ENCODE measurements at places on chromosomes 1 and 21. TPM values are rescaled to one million over a fixed set of nuclear protein-coding genes. Genes with fewer than 3 reads are reported as not detected.

- H3K4me3 ChIP-seq, result no peak overlapping the region
- no peak overlapping the region for H3K27ac ChIP-seq
- no peaks in the 10 kb centered on the region for H3K4me1 ChIP-seq
- no peaks in the 10 kb centered on the region for H3K36me3 ChIP-seq
Measured at GRCh38 chr1:218444588-218444987, 99.5 kb downstream of the TGFB2 start.

Gene TTC39A
- total RNA-seq, result 0.11 TPM

GRCh38 chr1:32205401-32206370 lies at the start of gene IQCC:
IQCC (plus strand) TSS chr1:32205671; CDS start chr1:32205682, 11 bp downstream.
- peaks cover 8% of the 10 kb centered on the region for H3K36me3 ChIP-seq
- H3K4me1 ChIP-seq, result peaks cover 28% of the 10 kb centered on the region
- peak within 1 kb of the TSS; percentile 90 for H3K4me3 ChIP-seq
- DNase-seq, result peak; percentile 94
- H3K27me3 ChIP-seq, result no peaks in the 10 kb centered on the region

Gene NTNG1
- total RNA-seq, result 0.28 TPM

DNA sequence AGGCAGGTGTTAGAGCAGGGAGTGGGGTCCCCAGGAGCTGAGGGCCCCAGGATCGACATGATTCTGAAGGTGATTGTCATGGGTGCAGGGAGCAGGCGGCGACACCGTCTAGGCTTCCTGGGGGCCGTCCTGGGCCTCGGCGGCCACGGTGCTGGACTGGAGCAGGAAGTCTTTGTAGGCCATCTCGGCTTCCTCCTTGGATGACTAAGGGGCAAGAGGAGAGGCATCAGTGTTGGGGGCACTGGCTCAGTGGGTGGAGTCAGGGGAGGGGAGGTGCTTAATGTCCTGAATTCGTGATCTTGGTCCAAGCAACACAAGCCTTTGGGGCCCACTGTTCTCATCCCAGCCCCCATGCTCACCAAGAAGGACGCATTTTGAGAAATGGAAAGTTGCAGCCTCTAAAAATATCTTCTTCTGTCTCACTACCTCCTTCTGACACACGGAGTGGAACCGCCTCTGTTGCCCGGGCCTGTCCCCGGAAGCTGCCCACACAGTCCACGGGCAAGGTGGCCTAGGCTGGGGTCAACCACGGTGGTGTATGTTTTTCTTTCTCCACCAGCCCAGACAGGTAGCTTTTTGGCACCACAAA lies 8.6 kb upstream of the FCMR start:
- H3K36me3 ChIP-seq, result no peaks in the 10 kb centered on the region
- no peaks in the 10 kb centered on the region for H3K27me3 ChIP-seq
- peak overlapping the region; percentile 32 for H3K4me3 ChIP-seq
- H3K4me1 ChIP-seq, result peaks cover 46% of the 10 kb centered on the region

GRCh38 chr1:210412240-210412639 lies 83.5 kb downstream of the HHAT start:
- H3K27ac ChIP-seq, result no peak overlapping the region
- H3K27me3 ChIP-seq, result no peaks in the 10 kb centered on the region
- H3K4me1 ChIP-seq, result peaks cover 4% of the 10 kb centered on the region
- H3K4me3 ChIP-seq, result no peak overlapping the region
- DNase-seq, result no peak

GRCh38 chr21:34923202-34923601 lies 125.9 kb downstream of the RUNX1 start:
- H3K27ac ChIP-seq, result peak overlapping the region; percentile 35
- peaks cover 81% of the 10 kb centered on the region for H3K4me1 ChIP-seq
- no peak overlapping the region for H3K4me3 ChIP-seq
- H3K27me3 ChIP-seq, result no peaks in the 10 kb centered on the region

Gene CHRNB2
- not detected for total RNA-seq

Gene S100A5
- total RNA-seq, result 3.4 TPM

Gene SH2D2A
- 211 TPM for total RNA-seq

DNA sequence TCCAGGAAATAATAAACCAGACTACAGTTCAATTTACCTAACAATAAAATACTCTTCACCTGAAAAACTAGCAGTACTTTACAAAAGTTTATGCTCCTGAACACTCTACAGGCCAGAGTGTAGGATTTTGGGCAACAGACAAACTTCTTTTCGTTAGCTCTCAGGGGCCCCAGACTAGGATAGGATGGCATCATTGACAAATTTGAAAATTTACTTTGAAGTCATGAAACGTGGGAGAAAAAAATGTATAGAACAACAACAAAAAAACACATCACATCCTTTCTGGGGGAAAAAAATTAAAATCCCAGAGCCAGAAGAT lies 1.2 kb downstream of the PTP4A2 start:
- H3K36me3 ChIP-seq, result peaks cover 35% of the 10 kb centered on the region
- H3K4me3 ChIP-seq, result peak overlapping the region; percentile 91
- H3K27me3 ChIP-seq, result no peaks in the 10 kb centered on the region
- peaks cover 63% of the 10 kb centered on the region for H3K4me1 ChIP-seq

DNA sequence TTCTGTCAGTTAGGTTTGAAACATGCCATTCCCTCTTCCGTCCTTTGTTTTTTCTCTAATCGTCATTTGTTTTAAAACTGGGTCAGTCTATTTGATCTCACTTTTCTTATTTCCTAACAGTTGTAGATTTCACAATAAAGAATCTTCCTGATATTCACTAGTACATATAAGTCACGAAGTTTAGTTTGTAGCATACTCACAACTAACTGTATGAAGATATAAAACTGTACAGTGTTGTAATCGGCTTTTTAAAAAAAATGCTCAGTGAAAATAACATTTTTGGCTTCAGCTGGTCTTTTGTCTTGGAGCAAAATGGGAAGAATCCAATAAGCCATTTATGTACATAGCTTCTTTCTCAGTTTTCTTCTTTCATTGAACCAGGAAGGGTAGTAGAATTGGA lies 78.3 kb downstream of the NCAM2 start:
- H3K27ac ChIP-seq, result no peak overlapping the region
- H3K36me3 ChIP-seq, result no peaks in the 10 kb centered on the region
- no peak for DNase-seq

GRCh38 chr1:169202791-169203665 lies 96.5 kb downstream of the ATP1B1 start:
- no peak for DNase-seq
- H3K27me3 ChIP-seq, result no peaks in the 10 kb centered on the region
- no peak overlapping the region for H3K27ac ChIP-seq
- no peaks in the 10 kb centered on the region for H3K36me3 ChIP-seq
- H3K4me1 ChIP-seq, result no peaks in the 10 kb centered on the region

DNA sequence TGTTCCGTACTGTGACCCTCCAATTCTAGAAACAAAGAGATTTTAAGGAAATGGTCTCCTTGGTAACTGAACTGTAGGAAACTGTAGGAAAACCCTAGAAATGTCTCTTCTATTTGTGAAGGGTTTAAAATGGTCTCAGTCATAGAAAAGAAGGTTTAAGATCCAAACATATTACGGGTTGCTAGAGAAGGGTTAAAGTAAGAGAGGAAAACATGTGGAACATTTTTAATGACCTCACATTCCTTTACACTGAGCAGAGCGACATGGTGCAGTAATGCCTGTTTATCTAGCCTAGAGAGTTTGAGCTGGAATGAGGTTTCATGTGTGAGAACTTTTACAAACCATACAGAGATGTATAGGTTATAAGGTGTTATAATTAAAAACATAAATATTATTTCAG lies 36.9 kb upstream of the C1orf105 start:
- peaks cover 27% of the 10 kb centered on the region for H3K4me1 ChIP-seq
- H3K36me3 ChIP-seq, result peaks cover 3% of the 10 kb centered on the region
- DNase-seq, result no peak
- H3K4me3 ChIP-seq, result no peak overlapping the region

Gene KCNC4
- 14.3 TPM for total RNA-seq

Gene FCRL1
- total RNA-seq, result not detected

GRCh38 chr1:27928216-27928954 lies 6.4 kb upstream of the SMPDL3B start:
- no peak overlapping the region for H3K27ac ChIP-seq
- H3K4me3 ChIP-seq, result no peak overlapping the region
- DNase-seq, result no peak

Gene PTGER3
- not detected for total RNA-seq

GRCh38 chr1:222370081-222370912 lies 177.6 kb downstream of the HHIPL2 start:
- no peak overlapping the region for H3K4me3 ChIP-seq
- no peaks in the 10 kb centered on the region for H3K36me3 ChIP-seq
- H3K27ac ChIP-seq, result no peak overlapping the region
- H3K4me1 ChIP-seq, result peaks cover 8% of the 10 kb centered on the region
- H3K27me3 ChIP-seq, result no peaks in the 10 kb centered on the region

GRCh38 chr1:118739501-118739900 lies 248.6 kb downstream of the TBX15 start:
- no peaks in the 10 kb centered on the region for H3K36me3 ChIP-seq
- no peaks in the 10 kb centered on the region for H3K4me1 ChIP-seq

DNA sequence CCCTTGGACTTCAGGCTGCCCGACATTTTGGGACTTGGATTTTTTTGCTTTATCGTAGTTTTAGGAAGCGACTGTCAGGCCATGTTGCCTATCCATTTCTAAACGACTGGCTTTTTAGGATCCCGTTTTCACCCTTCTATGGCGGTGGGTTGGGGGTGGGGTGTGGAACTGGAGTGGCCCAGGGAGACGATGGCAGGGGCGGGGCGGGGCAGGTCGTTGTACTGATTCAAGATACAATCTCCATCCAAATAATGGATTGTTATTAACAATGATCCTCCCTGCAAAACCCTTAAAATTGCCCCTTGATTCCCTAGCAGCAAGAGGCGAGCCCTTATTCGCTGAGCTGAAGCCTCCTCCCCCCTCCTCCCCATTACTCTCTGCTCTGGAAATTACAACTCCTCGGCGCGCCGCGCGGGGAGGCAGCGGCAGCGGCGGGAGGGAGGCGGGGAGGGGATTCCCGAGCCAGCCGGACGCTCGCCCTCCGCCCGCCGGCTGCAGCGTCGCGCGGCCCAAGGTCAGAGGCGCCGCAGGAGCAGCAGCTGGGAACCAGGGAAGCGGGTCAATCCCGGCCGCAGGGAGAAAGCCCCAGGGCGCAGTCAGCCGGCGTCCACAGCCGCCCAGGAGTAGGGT lies at the start of gene TRIM67:
Gene TRIM67 (plus strand): TSS at position 392 of the 630 bp plus-strand sequence. CDS start 912 bp downstream, outside the sequence.
- H3K27me3 ChIP-seq, result peaks cover 58% of the 10 kb centered on the region
- no peak within 1 kb of the TSS for H3K4me3 ChIP-seq
- H3K4me1 ChIP-seq, result peaks cover 6% of the 10 kb centered on the region
- DNase-seq, result peak; percentile 30

GRCh38 chr1:228404107-228404720 lies 2.4 kb downstream of the TRIM11 start:
- DNase-seq, result peak; percentile 38
- no peaks in the 10 kb centered on the region for H3K27me3 ChIP-seq
- peak overlapping the region; percentile 92 for H3K4me3 ChIP-seq
- peak overlapping the region; percentile 93 for H3K27ac ChIP-seq
- H3K4me1 ChIP-seq, result peaks cover 50% of the 10 kb centered on the region

- DNase-seq, result no peak
- H3K27ac ChIP-seq, result no peak overlapping the region
- H3K27me3 ChIP-seq, result no peaks in the 10 kb centered on the region
- H3K4me1 ChIP-seq, result no peaks in the 10 kb centered on the region
Measured at GRCh38 chr1:155105604-155106011, 22.1 kb upstream of the EFNA1 start.

DNA sequence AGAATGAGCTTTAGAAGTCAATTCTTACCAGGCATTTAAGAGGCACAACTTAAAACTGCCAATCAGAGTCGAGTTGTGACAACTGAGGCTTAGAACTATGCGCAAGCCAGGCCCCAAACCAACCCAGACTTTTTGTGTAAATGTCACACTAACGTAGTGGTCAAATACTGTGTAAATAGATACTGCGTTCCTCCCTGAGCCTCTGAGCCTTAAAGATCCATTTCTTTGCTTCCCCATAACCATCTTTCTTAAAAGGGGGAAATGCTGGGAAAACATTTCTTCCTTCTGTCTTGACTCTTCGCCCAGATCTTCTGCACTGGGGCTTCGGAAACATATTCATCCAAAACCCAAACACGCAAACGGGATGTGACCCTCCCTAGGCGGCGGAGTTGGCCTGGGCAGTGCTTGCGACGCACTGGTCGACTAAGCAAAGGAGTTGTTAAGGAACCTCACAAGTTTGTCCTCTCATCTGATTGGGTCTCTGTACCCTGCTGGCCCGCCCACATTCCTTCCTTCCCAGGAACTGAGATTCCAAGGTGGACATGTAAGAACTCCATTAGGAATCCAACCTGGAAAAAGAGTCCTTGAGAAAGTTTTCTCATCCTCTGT lies 2.6 kb downstream of the ADAMTS5 start:
- no peaks in the 10 kb centered on the region for H3K36me3 ChIP-seq
- no peak overlapping the region for H3K27ac ChIP-seq
- H3K4me3 ChIP-seq, result no peak overlapping the region
- no peak for DNase-seq
- H3K27me3 ChIP-seq, result peaks cover 38% of the 10 kb centered on the region
- peaks cover 3% of the 10 kb centered on the region for H3K4me1 ChIP-seq

DNA sequence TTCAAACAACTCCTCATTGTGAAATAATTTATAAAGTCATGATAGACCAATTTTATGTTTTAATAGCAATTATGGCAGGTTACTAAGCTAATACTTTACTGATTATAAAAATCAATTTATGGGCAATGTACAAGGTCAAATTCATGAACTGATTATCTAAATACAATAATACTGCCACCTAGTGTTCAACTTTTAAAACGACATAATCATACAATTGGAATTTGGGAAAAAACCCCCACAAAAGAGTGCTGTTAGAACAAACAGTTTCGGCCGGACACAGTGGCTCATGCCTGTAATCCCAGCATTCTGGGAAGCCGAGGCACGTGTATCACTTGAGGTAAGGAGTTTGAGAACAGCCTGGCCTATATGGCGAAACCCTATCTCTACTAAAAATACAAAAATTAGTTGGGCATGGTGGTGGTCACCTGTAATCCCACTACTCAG lies 14.0 kb downstream of the GTF2B start:
- DNase-seq, result no peak
- H3K4me3 ChIP-seq, result no peak overlapping the region
- H3K27me3 ChIP-seq, result no peaks in the 10 kb centered on the region
- peaks cover 50% of the 10 kb centered on the region for H3K4me1 ChIP-seq
- peaks cover 14% of the 10 kb centered on the region for H3K36me3 ChIP-seq

Gene RGS4
- total RNA-seq, result not detected

- H3K4me3 ChIP-seq, result no peak overlapping the region
- no peak overlapping the region for H3K27ac ChIP-seq
- H3K27me3 ChIP-seq, result no peaks in the 10 kb centered on the region
- peaks cover 8% of the 10 kb centered on the region for H3K4me1 ChIP-seq
- H3K36me3 ChIP-seq, result no peaks in the 10 kb centered on the region
Measured at GRCh38 chr1:184930645-184931044, 43.7 kb downstream of the NIBAN1 start.

Gene ADAMTS5
- not detected for total RNA-seq

DNA sequence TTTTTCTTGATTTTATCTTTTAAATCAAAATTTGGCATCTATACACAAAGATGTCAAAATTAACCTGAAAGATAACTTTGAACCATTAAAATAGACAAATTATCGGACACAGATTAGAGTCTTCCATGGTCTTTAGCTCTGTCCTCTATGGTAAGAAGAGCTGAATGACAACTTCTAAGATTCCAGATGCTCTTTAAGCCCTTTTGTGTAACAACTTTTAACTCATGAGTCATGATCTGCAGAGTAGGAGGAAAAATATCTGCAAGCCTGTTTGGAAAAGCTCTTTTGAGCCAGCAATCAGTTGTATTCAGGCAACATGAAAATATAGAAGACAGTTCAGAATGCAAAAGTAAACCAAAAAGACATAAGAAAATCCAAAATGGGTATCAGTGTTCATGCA lies 37.8 kb downstream of the TTC13 start:
- H3K4me3 ChIP-seq, result no peak overlapping the region
- no peak for DNase-seq
- H3K36me3 ChIP-seq, result peaks cover 12% of the 10 kb centered on the region
- peaks cover 10% of the 10 kb centered on the region for H3K4me1 ChIP-seq

Gene TXLNA
- total RNA-seq, result 79.5 TPM

Gene ZSWIM5
- total RNA-seq, result 0.69 TPM

Data from activated CD4-positive, alpha-beta T cell treated with anti-CD3 and anti-CD28 coated beads for 36 hours (primary cell).